ENCODE measurements at places on chromosomes 3 and 15.

DNA sequence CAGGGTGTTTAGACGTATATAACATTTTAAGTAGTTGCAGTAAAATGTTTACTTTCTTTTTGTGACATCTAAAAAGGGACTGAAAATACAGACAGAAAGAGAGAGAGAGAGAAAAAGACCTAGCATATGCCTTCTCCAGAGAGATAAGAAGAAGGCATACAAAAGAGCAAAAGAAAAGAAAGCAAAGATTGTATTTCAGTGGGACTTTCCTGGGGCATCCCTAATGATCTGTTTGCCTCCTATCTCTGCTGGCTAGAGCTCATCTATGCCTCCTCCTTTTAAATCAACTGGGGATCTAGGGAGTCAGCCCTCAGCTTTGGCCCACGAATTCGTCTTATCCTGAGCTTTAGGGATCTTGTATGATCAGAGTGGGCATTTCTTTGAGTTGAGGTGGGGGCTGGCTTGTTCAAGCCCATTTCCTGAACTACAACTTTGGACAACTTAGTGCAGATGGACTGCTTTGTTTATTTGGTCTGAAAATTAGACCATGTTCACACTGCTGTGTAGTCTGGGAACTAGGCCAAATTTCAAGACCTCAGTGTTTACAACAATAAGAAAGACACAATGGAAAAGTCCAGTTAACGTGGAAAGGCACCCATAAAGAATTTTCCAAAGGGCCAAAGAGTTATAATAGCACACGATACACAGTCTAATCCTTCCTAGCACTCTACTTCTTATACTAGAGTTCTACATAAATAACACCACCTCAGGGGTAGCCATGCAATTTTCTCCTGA lies 61.0 kb downstream of the ATP8B4 start:
- no peak for DNase-seq

- no peak for DNase-seq
Measured at GRCh38 chr3:31106204-31106603, 211.7 kb upstream of the GADL1 start.

DNA sequence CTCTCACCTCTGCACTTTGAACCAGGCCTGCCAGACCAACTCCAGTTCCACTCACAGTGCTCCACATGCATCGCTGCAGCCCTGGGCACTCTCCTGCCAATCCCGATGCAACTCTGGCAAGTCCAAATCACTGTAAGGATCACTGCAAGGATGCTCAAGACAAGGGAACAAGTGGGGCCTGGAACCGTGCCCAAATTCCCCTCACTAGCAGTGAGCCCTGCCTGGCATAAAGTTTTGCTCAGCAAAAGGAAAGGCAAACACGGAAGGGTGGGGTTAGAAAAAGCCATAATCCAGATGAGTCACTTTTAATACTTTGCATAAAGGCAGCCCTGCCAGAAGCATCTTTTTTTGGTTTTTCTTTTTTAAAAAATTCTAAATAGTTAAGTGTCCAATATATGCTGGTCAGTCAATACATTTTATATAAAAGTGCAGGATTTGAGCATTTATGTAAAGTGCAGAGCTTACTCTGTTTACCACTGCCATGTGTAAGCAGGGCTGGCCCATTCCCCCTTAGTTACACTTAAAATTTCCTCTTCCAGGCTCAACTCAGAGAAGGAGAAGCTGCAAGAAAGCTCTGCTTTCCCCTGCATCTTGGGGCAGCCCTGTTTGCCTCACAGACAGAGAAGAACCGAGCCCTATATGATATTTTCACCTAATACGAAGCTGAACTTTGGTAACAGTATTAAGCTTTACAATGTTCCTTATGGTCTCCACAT lies 102.2 kb downstream of the CD47 start:
- no peak for DNase-seq

- no peak for DNase-seq
Measured at GRCh38 chr3:58667704-58668103, 1.1 kb upstream of the FAM3D start.

GRCh38 chr3:185308126-185308754 lies 54.4 kb upstream of the EHHADH start:
- no peak for DNase-seq

- no peak for DNase-seq
Measured at GRCh38 chr15:69410248-69410874, 3.8 kb upstream of the KIF23 start.

DNA sequence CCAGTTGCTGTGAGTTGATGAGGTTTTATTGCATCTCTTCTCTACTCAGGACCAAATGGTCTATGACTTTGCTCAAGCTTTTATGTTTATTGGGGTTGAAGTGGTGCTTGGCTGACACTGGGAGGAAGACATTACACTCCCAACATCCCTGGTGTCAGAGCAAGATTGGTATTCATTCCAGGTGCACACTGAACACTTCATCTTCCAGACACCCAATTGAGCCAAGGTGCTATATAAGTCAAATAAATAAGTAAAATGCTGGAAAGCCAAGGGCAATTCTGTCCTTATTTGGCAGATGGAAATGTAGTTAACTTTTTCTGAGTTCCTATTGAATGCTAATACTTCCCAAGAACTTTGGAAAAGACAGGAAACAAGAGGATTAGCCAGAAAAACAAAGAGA lies 53.2 kb upstream of the CDV3 start:
- no peak for DNase-seq

Measured in stimulated activated CD8-positive, alpha-beta memory T cell treated with anti-CD3 and anti-CD28 coated beads, Interleukin-4, amount 100 ng/mL, for 1 hour (primary cell).